Thyroid gland (tissue), 4 donors: ENCODE measurements at places on chromosomes 7 and 10. TPM values are rescaled to one million over a fixed set of nuclear protein-coding genes. Genes with fewer than 3 reads are reported as not detected.

CC2D2B gene
- total RNA-seq: 2.0 TPM

TIMM23 gene
- 85.6 TPM for total RNA-seq

STK31 gene
- total RNA-seq: 1.0 TPM

SSC4D gene
- 3.6 TPM for total RNA-seq

ZPBP gene
- 0.89 TPM for total RNA-seq

GIMAP8 gene
- 34.5 TPM for total RNA-seq

TBC1D12 gene
- 17.5 TPM for total RNA-seq

IFIT2 gene
- total RNA-seq: 4.9 TPM

COL26A1 gene
- not detected for total RNA-seq

MMD2 gene
- not detected for total RNA-seq

ENTPD7 gene
- total RNA-seq: 12.0 TPM

SRRT gene
- total RNA-seq: 94.5 TPM

CHRM2 gene
- total RNA-seq: not detected

C10orf67 gene
- total RNA-seq: 0.98 TPM

ADAMTS14 gene
- not detected for total RNA-seq

H2BK1 gene
- not detected for total RNA-seq

SLC26A3 gene
- not detected for total RNA-seq

SUN3 gene
- not detected for total RNA-seq

XRCC2 gene
- 0.81 TPM for total RNA-seq

SPAM1 gene
- not detected for total RNA-seq

ZNF33B gene
- 44.1 TPM for total RNA-seq

TMEM236 gene
- total RNA-seq: 0.29 TPM

VWA2 gene
- total RNA-seq: not detected

PRPS1L1 gene
- not detected for total RNA-seq
